Esophagus (tissue), 2 donors: ENCODE measurements at places on chromosomes 16 and 17. TPM values are rescaled to one million over a fixed set of nuclear protein-coding genes. Genes with fewer than 3 reads are reported as not detected.

The SOX8 gene
- polyA plus RNA-seq: 0.25 TPM

The MTHFSD gene
- 9.7 TPM for polyA plus RNA-seq

The MYLK3 gene
- 0.04 TPM for polyA plus RNA-seq

The TNFSF13 gene
- polyA plus RNA-seq: 5.6 TPM

The DNAH17 gene
- 0.02 TPM for polyA plus RNA-seq

The C1QTNF1 gene
- 7.2 TPM for polyA plus RNA-seq

The ZNF423 gene
- polyA plus RNA-seq: 0.67 TPM

The AGRP gene
- polyA plus RNA-seq: not detected

The CDH8 gene
- 0.15 TPM for polyA plus RNA-seq

The C17orf67 gene
- polyA plus RNA-seq: 2.1 TPM

The CLEC19A gene
- polyA plus RNA-seq: not detected

The CCDC200 gene
- polyA plus RNA-seq: not detected

The PPM1E gene
- 0.02 TPM for polyA plus RNA-seq
